ENCODE measurements at places on chromosomes 12 and 14. TPM values are rescaled to one million over a fixed set of nuclear protein-coding genes. Genes with fewer than 3 reads are reported as not detected.

Gene GUCY2C
- not detected for polyA plus RNA-seq

Gene CEP290
- 8.1 TPM for polyA plus RNA-seq

Gene NUAK1
- 6.5 TPM for polyA plus RNA-seq

Gene CEBPE
- not detected for polyA plus RNA-seq

Gene SERPINA6
- polyA plus RNA-seq, result not detected

Gene HOXC13
- not detected for polyA plus RNA-seq

Data from AG04450 (cell line).